ENCODE measurements at places on chromosomes 5 and 9.
A peak's percentile ranks its signal among the peaks of the same experiment; 100 is the strongest.

DNA sequence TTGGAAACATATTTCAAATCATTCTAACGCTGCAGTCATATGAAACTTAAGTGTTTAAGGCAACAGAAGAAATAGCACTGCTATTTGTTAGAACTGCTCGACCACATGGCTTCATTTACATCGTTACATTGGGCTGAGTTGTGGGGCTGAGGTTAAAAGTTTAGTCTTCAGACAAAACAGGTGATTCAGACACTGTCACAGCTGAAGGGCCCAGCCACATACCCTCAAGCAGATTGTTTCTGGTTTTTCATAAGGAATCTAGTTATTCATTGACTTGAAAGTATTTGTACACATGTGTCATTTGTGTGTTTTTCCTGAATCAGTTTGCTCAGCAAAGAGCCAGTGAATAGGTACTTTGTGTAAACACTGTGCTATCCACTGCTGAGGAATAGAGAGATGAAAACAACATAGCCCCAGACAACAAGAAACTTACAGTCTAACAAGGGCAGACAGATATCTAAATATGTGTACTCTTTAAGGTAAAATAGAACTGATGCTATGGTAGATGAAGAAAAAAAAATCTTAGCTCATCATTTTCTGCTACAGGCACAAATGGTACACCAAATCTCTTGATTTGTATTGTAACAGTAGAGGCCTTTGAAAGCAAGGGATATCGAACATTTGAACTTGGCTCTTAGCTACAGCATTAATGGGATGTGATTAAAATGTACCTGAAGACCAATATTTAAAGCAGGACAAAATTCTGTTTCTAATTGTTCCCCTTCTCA lies 357.6 kb upstream of the RPS23 start:
- no peak for DNase-seq

DNA sequence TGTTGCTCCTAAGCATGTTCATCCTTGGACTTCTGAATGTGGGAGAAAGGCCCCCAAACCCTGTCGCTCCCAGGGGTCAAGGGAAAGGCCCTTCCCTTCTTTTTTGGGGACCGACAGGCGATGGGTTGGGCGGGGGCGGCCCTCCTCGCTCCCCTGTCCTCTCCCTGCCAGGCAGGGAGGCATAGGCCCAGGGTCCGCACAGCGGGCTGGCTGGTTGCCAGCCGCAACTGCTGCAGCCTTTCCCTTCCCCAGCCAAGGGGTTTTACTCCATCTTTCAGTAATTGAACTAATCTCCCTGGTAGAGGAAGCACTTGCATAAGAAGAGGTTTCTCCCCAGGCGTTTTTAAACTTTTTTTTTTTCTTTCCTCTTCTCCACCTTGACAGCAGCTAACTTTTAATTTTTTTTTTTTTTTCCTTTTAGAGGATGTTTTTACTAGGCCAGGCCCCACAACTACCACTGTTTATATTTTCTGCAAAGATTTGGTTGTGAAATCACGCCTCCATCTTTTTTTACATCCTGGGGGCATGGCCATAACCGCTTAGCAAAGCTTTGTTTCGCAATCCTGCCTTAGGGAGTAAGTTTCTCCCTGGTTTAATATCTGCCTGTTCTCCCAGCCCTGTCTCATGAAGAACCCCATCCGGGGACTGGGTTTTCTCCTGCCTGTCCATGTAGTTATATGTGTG lies 216.9 kb upstream of the ZNF608 start:
- no peak for DNase-seq

GRCh38 chr5:115796656-115797055 lies 19.8 kb downstream of the CDO1 start:
- no peak for DNase-seq

GRCh38 chr5:74251141-74252035 lies 389.1 kb downstream of the ENC1 start:
- no peak for DNase-seq

- no peak for DNase-seq
Observed at GRCh38 chr5:89292487-89292886, 409.5 kb upstream of the MEF2C start.

DNA sequence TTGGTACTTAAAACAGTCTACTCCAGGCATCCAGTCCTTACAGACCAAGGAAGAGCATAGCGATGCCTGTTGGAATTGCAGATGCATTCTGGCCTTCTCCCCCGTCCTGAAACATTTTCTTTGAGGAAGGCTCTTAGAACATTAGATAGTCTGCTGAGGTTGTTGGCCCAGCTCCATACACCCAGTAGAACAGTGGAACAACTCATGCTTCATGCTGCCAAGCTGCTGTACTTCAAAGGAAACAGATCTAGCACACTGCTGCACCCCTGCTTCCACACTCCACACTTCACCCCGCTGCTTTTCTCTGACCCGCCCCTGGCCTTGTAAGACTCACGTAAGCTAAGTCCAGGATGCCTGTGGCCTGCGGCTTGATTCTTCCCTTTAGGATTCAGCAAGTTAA lies 33.4 kb upstream of the NCS1 start:
- DNase-seq = no peak

GRCh38 chr5:180646289-180646962 lies 3.0 kb downstream of the FLT4 start:
- no peak for DNase-seq

DNA sequence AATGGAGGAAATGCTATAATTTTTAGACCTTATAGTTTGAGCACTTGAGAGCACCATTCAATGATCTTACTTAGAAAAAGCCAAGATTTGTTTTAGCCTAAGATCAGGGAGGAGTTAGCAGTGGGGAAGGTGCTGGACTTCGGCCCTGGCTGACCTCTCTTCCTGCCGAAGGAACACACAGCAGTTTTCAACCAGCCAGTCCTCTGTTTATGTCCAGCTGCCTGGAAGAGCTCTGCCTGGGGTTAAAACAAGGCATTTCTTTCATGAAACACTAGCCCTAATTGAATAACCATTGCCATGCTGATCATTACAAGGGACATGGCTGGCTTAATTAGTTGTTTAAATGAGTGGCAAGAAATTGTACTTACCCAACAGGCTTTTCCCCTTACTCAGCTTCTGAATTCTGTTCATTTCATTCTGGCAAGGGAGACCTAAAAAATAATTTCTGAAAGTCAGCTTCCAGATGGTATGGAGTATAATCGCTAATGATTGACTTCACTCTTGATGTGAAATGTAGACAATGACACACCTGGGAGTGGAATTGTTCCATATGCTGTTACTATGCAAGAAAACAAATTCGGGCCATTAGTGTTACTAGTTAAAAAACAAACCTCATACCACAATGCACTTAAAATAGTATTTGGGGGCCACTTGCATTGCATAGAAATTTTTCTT lies 514.2 kb downstream of the SPOCK1 start:
- no peak for DNase-seq

DNA sequence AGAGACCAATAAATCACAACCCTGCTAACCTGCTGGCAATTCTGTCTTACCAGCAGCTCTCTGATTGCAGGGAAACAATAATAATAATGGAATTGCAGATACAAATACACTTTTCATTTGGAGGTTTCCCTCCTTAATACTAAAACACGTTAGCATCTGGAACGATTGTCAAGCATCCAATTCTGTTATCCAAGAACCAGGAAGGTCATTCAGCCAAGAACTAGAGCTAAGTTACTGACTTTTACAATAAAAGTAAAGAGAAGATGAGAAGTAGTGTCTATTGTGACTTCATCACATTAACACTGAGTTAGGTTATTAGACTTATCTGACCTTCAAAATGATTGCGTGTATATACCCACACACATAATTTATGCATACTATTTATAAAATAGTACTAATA lies 335.6 kb downstream of the BRINP1 start:
- no peak for DNase-seq

DNA sequence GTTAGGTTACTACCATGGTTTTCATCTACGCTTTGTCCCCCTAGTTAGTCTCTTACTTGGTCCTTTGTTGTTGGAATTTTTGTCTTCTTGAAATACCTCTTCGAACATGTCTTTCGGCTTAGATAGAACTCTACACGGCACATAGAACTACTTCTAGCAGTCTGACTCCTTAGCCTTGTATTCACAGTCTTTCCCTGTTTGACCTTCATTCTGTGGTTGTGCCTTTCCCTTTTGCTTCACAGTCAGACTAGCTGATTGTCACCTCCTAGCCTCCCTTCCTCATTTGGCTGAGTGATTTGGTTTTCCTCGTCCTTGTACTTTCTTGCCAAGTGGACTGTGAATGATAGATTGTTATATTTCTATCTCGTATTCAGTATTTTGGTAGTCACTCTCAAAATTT lies 10.7 kb downstream of the SMAD5 start:
- no peak for DNase-seq

DNA sequence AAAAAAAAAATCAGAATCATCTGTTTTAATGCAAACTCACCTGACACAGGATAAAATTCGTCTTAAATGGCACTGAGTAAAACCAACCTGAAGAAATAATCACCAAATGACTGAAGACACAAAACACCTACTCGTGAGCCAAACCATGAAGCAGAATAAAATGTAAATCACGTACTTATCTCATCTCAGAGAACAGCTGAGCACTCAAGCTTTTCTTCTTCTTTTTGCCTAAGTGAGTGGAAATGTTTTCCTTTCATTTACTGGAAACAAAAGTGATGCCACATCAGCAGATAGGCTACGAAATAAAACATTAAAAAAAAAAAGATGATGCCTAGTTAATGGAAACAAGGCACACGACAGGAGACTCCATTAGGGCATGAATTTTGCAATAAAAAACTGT lies 36.4 kb downstream of the ATPSCKMT start:
- no peak for DNase-seq

- DNase-seq = no peak
Observed at GRCh38 chr9:9002826-9003583, 1203.4 kb upstream of the DMAC1 start.

DNA sequence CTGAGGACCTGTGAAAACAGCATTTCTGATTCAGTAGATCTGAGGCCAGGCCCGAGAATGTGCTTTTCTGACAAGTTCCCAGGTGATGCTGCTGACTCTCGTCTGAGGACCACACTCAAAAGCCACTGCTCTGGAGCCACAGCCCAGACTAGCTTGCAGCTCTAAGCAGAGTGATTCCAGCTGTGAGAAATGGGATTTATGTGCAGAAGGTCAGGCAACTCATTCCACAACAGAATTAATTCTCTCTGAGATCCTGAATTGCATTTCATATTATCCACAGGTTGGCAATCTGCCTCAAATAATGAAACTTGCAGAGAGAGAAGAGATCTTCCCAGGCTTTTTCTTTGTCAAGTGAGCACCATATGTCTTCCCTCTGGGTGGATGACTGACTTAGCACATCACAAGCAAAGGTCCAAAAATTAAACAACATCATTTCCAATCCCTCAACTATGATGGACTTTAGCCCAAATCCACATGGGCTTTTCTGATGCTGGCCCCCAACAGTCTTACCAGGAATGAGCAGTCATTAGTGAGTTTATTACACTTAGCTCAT lies 140.2 kb downstream of the ALDH1A1 start:
- no peak for DNase-seq

GRCh38 chr9:93060746-93061259 lies 2.3 kb downstream of the SUSD3 start:
- no peak for DNase-seq

DNA sequence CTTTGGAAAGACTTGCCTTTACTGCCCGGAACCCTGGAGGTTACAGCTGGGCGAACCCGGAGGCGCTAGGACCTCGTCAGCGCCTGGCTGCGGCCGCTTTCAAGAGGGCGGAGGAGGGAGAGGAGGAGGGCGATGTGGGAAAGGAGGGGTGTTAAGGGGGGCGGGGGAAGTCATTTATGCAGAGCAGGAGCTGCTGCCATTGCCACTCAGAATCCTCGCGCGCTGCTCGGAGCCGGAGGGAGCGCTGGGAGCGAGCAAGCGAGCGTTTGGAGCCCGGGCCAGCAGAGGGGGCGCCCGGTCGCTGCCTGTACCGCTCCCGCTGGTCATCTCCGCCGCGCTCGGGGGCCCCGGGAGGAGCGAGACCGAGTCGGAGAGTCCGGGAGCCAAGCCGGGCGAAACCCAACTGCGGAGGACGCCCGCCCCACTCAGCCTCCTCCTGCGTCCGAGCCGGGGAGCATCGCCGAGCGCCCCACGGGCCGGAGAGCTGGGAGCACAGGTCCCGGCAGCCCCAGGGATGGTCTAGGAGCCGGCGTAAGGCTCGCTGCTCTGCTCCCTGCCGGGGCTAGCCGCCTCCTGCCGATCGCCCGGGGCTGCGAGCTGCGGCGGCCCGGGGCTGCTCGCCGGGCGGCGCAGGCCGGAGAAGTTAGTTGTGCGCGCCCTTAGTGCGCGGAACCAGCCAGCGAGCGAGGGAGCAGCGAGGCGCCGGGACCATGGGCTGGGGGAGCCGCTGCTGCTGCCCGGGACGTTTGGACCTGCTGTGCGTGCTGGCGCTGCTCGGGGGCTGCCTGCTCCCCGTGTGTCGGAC lies at the start of gene PCSK5:
Gene PCSK5 (plus strand): TSS at position 202 of the 805 bp plus-strand sequence. CDS start 509 bp downstream, at position 711.
- DNase-seq = peak; percentile 68

DNA sequence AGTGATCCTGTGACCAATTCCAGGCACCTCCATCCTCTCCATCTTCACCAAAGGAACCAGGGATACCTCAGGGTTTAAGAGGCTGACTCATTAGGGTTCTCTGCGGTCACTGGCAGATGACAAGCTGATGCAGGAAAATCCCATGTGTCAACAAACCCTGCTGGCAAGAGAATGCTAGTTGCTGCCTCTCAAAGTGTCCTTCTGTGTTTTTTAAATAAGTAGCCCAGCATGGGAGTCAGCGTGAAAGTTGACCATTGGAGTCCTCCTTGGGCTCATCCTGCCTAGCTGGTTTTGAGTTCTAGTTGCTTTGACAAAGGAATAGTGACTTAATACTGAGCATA lies 200.2 kb downstream of the SLIT3 start:
- no peak for DNase-seq

GRCh38 chr5:153618867-153619266 lies 128.4 kb downstream of the GRIA1 start:
- DNase-seq = no peak

- no peak for DNase-seq
Observed at GRCh38 chr9:135413461-135413860, 66.1 kb upstream of the PPP1R26 start.

- no peak for DNase-seq
Observed at GRCh38 chr5:125604104-125604503, 819.1 kb upstream of the GRAMD2B start.

GRCh38 chr9:112503170-112503569 lies 16.5 kb downstream of the KIAA1958 start:
- DNase-seq = no peak

DNA sequence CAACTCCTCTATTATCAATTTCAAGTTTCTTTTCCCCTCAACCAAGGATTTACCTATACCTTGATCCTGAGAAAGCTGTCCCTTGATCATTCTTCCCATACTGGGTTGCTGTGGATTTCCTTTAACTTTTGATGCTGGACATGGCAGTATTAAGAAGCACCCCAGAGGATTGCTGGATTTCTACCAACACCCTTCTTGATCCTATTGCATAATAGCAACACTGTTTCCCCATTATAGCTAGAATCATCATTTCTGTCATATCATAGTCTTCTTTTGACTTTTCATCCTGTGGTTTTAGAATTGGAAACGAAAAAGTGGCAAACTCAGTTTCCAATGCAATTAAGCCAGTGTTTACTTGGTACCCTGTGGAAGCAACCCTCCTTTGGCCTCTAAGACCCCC lies 154.9 kb downstream of the ARRDC3 start:
- DNase-seq = no peak

- no peak for DNase-seq
Observed at GRCh38 chr5:149370878-149371277, 8.2 kb downstream of the IL17B start.

- DNase-seq = no peak
Observed at GRCh38 chr5:92909602-92909962, 671.4 kb downstream of the NR2F1-AS1 start.

Data from activated T-helper 1 cell treated with anti-CD3 and anti-CD28 coated beads, Interleukin-2, amount 50 U/mL, for 16 hours (primary cell).